Ascending aorta (tissue), 2 donors: ENCODE measurements at places on chromosomes 3 and 15. TPM values are rescaled to one million over a fixed set of nuclear protein-coding genes. Genes with fewer than 3 reads are reported as not detected.
A peak's percentile ranks its signal among the peaks of the same experiment; 100 is the strongest.

GRCh38 chr3:181425074-181425473, 286.7 kb upstream of the SOX2 start:
- H3K4me3 ChIP-seq: no peak overlapping the region
- DNase-seq: no peak
- H3K4me1 ChIP-seq: no peaks in the 10 kb centered on the region
- no peaks in the 10 kb centered on the region for H3K36me3 ChIP-seq

DNA sequence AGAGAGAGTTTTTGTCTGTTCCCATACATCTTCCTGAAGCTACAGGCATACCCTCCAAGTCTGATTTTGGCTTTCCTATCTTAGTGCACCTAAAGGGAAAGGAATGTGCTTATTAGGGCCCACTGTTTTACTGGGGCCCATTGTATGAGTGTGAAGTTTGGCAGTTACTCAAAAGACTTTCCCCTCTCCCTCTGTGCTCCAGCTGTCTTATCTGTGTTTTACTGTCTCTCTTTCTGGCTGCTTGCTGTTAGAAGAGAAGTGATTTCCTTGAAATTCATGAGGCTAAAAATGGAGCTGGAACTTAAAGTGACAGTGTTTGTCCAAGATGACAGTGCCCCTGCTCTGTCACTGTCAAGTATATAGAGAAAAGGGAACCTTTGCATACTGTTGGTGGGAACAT, 436.2 kb downstream of the OCA2 start:
- H3K4me3 ChIP-seq: no peak overlapping the region
- H3K4me1 ChIP-seq: no peaks in the 10 kb centered on the region
- H3K36me3 ChIP-seq: no peaks in the 10 kb centered on the region
- no peaks in the 10 kb centered on the region for H3K27me3 ChIP-seq
- no peak for DNase-seq
- no peak overlapping the region for H3K27ac ChIP-seq

The CACNA2D3 gene
- not detected for total RNA-seq

DNA sequence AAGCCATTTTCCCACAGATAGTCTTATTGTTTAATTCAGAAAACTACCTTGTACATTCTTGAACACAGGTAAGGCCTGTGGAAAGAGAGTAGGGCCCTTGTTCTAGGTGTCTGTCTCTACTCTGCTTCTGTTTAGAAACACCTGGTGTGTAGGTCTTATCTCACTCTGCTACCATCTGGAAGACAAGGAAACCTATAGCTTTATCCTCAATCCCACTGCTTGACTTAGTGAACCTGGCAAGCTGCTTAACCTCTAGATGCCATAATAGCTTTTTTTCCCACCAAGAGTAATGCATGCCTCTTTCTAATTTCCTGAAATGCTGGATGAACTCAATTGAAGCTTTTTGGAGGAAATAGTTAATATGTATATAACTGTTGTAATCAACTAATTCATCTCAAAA, 82.6 kb upstream of the RAP2B start:
- H3K27ac ChIP-seq: no peak overlapping the region
- H3K4me1 ChIP-seq: no peaks in the 10 kb centered on the region
- DNase-seq: no peak

DNA sequence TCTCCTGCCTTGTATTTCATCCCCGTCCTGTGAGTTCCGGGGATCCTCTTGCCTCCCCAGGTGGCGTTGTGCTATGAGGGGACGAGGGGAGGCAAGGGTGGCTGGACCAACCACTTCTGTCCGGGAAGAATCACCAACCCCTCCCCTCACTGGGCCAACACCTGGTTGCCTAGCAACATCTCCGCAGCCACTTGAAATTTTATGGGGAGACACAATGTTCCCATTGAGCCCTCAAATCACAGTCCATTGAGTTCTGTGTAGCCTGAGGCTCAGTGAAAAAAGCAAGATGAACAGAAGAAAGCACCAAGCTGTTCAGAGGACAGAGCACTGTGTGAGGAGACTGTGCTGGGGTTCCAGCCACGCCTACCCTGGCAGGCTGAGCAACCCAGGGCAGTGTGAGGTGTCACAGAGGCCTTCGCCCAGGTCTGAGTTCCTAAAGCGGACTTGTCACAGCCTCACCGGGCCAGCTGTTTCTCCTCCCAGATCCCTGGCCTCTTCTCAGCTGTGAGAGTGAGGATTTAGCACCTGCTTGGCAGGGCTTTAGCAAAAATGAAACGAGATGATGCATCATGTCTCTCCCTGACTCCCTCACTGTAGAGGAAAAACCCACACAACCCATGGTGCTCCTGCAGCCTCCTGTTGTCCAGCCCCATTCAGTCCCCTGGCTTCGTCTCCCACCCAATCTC, 76.8 kb downstream of the ATP2B2 start:
- no peaks in the 10 kb centered on the region for H3K4me1 ChIP-seq
- H3K27ac ChIP-seq: no peak overlapping the region
- H3K4me3 ChIP-seq: no peak overlapping the region
- H3K27me3 ChIP-seq: no peaks in the 10 kb centered on the region

- no peak overlapping the region for H3K27ac ChIP-seq
- DNase-seq: no peak
- no peaks in the 10 kb centered on the region for H3K4me1 ChIP-seq
- no peaks in the 10 kb centered on the region for H3K27me3 ChIP-seq
- no peaks in the 10 kb centered on the region for H3K36me3 ChIP-seq
Measured at GRCh38 chr3:181487236-181487978, 224.3 kb upstream of the SOX2 start.

The KCNMB3 gene
- 16.5 TPM for total RNA-seq

DNA sequence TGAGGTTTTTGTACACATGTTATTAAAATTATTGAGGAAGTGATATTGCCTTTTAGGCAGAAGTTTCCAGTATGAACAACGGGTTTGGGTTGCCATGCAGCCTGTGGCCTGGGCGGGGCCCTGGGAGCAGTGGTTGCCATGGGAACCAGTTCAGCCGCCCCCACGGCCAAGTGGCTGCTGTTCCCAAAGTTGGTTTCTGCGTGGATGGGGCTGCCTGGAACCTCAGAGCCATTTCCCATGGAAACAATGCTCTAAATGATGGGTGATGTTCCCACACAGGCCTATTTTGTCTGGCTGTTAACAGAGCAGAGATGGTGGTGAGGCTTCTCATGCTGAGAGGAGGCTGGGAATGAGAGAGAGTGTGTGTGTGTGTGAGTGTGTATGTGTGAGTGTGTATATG, 19.5 kb downstream of the MRAS start:
- no peak overlapping the region for H3K27ac ChIP-seq
- H3K27me3 ChIP-seq: no peaks in the 10 kb centered on the region
- no peak for DNase-seq
- H3K4me1 ChIP-seq: no peaks in the 10 kb centered on the region
- no peak overlapping the region for H3K4me3 ChIP-seq
- no peaks in the 10 kb centered on the region for H3K36me3 ChIP-seq

- H3K4me1 ChIP-seq: peaks cover 34% of the 10 kb centered on the region
- H3K27me3 ChIP-seq: no peaks in the 10 kb centered on the region
- no peak for DNase-seq
- peaks cover 17% of the 10 kb centered on the region for H3K36me3 ChIP-seq
- no peak overlapping the region for H3K4me3 ChIP-seq
Measured at GRCh38 chr3:73004316-73004715, 7.7 kb downstream of the PPP4R2 start.

DNA sequence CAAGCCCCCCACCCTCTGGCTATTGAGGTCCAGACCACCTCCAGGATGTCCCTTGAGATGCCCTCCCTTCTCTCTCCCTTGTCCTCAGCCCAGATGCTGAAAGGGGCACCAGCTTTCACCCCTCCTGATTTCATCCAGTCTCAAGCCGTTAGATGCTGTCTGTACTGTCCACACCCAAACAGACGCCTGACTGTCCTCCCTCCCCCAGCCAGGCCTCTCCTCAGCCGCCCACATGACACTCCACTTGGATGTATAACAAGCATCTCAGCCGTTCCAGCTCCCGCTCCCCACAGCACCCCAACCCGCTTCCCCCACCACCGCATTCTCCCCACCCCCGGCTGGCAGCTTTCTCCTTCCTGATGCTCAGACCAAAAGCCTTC, 25.0 kb upstream of the CYP11A1 start:
- DNase-seq: no peak
- H3K27ac ChIP-seq: no peak overlapping the region
- no peaks in the 10 kb centered on the region for H3K27me3 ChIP-seq
- H3K4me3 ChIP-seq: no peak overlapping the region

DNA sequence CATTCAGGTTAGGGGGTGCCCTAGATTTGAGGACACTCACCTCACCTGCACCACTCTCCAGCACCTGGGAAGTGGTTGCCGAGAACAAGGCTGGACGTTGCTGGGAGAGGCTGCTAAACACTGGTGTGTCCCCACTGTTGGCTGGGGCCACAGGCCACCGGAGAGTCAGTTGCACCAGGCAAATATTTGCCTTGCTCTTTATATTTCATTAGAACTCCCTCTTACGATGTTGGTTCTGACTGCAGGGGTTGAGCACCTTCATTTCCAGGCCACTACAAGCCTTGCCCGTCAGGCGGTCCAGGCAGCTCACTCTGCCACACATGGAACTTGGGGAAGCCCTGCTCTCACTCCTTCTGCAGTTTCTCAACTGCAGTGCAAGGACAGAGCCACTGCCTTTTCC, 30.7 kb downstream of the HCN4 start:
- H3K27ac ChIP-seq: no peak overlapping the region
- H3K27me3 ChIP-seq: no peaks in the 10 kb centered on the region
- no peak for DNase-seq
- H3K36me3 ChIP-seq: no peaks in the 10 kb centered on the region

- no peaks in the 10 kb centered on the region for H3K27me3 ChIP-seq
- no peak for DNase-seq
- peak overlapping the region; percentile 98 for H3K27ac ChIP-seq
- H3K36me3 ChIP-seq: no peaks in the 10 kb centered on the region
- H3K4me1 ChIP-seq: no peaks in the 10 kb centered on the region
- peak overlapping the region; percentile 94 for H3K4me3 ChIP-seq
Measured at GRCh38 chr15:98648654-98649471, 524 bp downstream of the IGF1R start.

The HTR3C gene
- not detected for total RNA-seq

The LRRN1 gene
- total RNA-seq: 0.53 TPM

GRCh38 chr3:2526926-2527325, 428.3 kb downstream of the CNTN4 start:
- H3K36me3 ChIP-seq: no peaks in the 10 kb centered on the region
- no peak for DNase-seq
- no peak overlapping the region for H3K27ac ChIP-seq
- no peak overlapping the region for H3K4me3 ChIP-seq

DNA sequence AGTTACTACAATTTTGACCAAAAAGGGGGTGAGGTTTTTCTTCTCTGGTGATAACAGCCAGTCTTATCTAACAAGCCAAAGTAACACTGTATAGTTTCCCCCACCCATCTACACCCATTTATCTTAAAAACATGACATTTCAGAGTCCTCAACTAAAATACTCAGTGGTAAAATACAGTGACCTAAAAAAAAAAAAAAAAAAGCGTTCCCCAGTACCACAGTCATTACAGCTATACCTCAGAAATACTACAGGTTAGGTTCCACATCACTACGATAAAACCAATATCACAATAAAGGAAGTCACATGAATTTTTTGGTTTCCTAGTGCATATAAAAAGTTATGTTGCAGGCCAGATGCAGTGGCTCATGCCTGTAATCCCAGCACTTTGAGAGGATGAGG, 13.8 kb downstream of the DENND4A start:
- DNase-seq: no peak
- H3K4me1 ChIP-seq: no peaks in the 10 kb centered on the region
- no peaks in the 10 kb centered on the region for H3K27me3 ChIP-seq
- H3K4me3 ChIP-seq: no peak overlapping the region
- no peak overlapping the region for H3K27ac ChIP-seq

- no peaks in the 10 kb centered on the region for H3K36me3 ChIP-seq
- H3K27ac ChIP-seq: no peak overlapping the region
- H3K4me1 ChIP-seq: no peaks in the 10 kb centered on the region
- H3K4me3 ChIP-seq: no peak overlapping the region
- DNase-seq: no peak
Measured at GRCh38 chr3:138974462-138974861, 27.4 kb downstream of the FOXL2NB start.

GRCh38 chr3:197520311-197521276, 35.2 kb downstream of the BDH1 start:
- no peak for DNase-seq
- H3K4me3 ChIP-seq: no peak overlapping the region
- no peak overlapping the region for H3K27ac ChIP-seq
- H3K4me1 ChIP-seq: no peaks in the 10 kb centered on the region
- H3K27me3 ChIP-seq: no peaks in the 10 kb centered on the region
- H3K36me3 ChIP-seq: no peaks in the 10 kb centered on the region

DNA sequence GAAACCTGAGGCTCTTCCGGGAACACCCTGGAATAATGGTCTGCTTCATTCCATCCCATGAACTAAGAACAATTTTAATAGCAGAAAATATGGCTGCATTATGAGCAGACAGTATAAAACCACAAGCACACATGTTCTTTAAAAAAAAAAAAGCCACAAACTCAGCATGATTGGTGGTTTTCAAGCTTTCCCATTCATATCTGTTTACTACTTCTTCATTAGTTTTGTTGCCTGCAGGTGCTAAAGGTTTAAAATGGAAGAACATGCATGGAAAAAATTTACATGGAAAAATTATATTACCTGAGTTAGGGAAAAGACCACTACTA, 137.9 kb upstream of the HES1 start:
- H3K27me3 ChIP-seq: no peaks in the 10 kb centered on the region
- peak overlapping the region; percentile 61 for H3K27ac ChIP-seq
- H3K36me3 ChIP-seq: no peaks in the 10 kb centered on the region
- H3K4me1 ChIP-seq: peaks cover 3% of the 10 kb centered on the region

The TRAT1 gene
- total RNA-seq: 3.7 TPM

DNA sequence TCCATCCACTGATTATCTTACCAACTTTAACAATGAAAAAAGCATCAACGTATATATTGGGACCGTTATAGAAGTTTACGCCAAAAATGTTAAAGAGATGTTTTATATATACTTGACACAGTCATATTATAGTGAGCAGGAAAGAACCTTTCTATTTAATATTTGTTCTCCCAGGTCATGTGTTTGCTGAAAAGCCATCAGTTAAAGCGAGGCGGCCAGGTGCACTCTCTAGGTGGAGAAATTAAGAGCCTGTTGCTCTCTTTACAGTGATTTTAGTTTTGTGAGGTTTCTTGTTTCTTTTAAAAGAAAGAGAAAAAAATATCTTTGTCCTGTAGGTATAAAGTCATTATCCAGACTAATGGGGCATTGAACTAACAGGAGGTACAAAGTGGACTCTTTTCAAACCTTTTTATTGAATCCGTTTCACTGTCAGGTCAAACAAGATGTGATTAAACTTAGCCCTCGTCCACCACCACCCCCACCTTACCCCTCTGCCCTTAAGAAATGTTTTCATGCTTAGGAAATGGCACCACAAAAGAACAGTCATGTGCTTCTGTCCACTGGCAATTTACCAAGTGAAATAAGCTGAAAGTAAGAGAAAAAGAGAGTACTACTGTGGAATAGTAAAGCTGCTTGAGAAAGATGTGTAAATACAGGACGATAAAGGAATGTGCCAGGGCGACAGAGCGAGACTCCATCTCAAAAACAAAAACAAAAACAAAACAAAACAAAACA, 279.9 kb downstream of the PTPRG start:
- H3K4me1 ChIP-seq: no peaks in the 10 kb centered on the region
- DNase-seq: no peak
- peak overlapping the region; percentile 71 for H3K27ac ChIP-seq
- no peaks in the 10 kb centered on the region for H3K36me3 ChIP-seq

- no peak overlapping the region for H3K27ac ChIP-seq
- DNase-seq: no peak
- H3K36me3 ChIP-seq: no peaks in the 10 kb centered on the region
Measured at GRCh38 chr15:54675241-54675640, 521.5 kb downstream of the RSL24D1 start.

The HESX1 gene
- total RNA-seq: not detected
